T-helper 17 cell (primary cell): ENCODE measurements at places on chromosomes 13 and 19.
A peak's percentile ranks its signal among the peaks of the same experiment; 100 is the strongest.

DNA sequence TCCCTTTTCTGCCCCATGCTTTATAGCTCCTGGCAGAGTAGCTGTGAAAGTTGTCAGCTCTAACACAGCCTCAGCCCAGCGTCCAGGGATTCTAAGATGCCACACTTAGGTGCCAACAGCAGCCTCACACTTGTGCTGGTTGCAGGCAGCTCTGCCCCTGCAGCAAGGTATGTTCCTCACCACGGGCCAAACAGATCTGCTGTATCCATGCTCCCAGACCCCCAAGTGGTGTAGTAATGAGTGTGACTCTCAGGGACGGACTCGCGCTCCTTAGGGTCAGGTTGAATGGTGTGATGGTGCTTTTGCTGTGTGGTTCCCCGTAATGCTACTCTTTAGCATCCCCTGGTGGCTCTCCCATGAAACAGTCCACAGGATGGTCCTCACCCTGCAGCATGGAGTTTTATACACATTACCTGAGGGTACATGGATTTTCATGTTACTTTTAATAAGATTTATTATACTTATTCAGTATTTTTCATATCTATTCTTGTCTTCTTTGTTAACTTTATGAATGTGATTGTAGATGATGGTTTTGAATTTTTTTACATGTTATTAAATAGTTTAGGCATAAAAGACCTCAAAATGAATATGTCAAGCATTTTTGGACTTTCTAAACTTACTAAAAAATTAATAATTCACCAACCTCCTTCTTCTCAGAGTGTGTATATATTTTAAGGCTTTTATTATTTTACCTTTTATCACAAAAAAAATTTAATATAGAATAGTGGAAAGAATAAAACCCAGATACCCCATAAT is 232.5 kb downstream of the SLC7A1 start:
- peak; percentile 14 for DNase-seq

DNA sequence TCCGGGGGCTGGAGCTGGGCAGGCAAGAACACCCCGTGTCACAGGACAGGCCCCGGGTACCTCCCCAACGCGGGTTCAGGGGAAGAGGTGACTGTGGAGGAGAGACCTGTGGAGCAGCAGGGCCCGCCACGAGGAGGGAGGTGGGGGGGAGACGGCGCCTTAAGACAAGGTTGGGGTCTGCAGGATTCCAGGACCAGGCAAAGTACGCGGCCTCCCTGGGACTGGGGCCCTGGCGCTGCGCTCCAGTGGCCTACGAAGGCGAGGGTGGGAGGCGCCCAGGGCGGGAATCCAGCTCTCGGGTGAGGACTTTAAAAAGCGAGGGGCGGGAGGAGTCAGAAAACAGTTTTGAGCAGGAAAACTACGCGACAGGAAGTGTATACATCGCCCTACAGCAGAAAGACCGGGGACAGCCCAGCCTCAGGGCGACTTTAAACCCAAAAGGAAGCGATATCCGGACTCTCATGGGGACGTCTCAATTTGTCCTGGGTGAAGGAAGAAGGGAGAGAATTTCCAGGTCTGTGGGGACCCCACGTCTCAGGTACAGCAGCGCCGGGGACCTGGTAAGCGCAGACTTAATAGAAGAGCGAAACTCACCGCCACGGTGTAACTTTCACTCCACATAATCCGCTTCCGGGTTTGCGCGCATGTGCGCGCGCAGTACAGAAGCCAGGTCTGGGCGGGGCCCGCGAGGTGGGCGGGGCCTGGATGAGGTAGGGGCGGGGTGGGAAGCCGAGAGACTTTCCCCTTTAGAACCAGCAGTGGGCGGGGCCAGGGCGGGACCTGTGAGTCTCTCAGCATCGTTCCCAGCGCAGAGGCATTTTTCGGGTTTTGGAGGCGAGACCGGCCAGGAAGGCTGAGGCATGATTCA is at the start of gene ZNF83:
ZNF83 (minus strand) TSS at position 638 of the 868 bp plus-strand sequence.
- peak; percentile 83 for DNase-seq

GRCh38 chr13:65965501-65965900 is 1264.6 kb downstream of the PCDH9 start:
- no peak for DNase-seq

DNA sequence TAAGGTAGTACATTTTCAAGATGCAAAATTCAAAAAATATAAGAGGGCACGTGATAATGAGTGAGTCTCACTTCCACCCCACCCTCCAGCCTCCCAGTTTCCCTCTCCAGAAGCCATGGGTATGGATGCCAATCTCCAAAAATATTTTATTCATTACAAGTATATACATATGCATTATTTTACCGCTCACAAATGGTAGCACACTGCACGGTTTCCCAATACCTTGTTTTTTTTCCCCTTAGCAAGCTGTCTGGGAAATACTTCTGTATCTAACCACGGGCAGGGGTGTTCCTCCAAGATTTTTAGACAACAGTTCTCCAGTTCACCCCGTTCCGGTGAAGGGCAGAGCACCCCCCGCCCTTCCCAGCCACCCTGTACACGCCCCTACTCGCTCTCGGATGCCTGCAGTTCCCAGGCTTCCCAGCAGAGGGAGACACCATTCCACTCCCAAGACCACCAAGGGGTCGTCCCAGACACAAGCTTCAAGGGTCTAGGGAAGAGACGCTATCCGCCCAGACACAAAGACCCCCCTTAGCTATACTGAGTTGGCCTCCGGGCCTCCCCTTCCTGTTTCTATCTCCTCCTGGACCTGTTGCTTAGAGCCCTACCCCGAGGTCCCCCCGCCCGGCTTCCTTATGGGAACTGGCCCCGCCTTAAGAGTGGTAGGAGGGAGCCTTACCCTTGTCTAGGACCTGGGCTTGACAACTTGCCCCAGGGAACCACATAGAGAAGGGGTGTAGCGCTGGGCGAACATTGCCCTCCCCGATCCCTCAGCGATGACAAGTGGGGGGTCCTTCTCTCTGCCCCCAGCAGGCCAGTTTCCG is 1.1 kb upstream of the FXYD3 start:
- DNase-seq, result peak; percentile 59

- DNase-seq, result no peak
These were observed 45.8 kb downstream of the GGACT start for GRCh38 chr13:100542826-100543156.

- no peak for DNase-seq
These were observed 60.3 kb upstream of the CLDN10 start for GRCh38 chr13:95492044-95492801.

GRCh38 chr19:50720921-50721381 is 1.3 kb upstream of the SHANK1 start:
- DNase-seq, result no peak

GRCh38 chr13:51283371-51283770 is 56.1 kb upstream of the SERPINE3 start:
- DNase-seq, result no peak

DNA sequence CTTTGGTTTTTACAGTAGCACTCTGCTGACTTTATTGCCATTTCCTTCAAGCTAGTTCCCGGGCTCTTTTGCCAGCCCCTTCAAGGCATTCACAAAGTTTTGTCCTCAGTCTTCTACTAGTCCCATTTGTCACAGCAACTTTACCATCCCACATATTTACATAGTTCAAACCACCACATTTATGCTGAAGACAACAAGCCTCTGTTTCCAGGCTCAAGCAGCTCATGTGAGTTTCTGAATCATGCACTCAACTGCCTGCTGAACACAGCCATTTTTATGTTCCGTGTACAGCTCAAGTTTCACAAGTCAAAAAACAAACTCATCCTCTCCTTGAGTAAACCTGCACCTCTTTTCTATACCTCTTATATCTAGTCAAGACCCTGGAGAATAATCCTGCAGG is 977.0 kb upstream of the SLC10A2 start:
- DNase-seq, result no peak

DNA sequence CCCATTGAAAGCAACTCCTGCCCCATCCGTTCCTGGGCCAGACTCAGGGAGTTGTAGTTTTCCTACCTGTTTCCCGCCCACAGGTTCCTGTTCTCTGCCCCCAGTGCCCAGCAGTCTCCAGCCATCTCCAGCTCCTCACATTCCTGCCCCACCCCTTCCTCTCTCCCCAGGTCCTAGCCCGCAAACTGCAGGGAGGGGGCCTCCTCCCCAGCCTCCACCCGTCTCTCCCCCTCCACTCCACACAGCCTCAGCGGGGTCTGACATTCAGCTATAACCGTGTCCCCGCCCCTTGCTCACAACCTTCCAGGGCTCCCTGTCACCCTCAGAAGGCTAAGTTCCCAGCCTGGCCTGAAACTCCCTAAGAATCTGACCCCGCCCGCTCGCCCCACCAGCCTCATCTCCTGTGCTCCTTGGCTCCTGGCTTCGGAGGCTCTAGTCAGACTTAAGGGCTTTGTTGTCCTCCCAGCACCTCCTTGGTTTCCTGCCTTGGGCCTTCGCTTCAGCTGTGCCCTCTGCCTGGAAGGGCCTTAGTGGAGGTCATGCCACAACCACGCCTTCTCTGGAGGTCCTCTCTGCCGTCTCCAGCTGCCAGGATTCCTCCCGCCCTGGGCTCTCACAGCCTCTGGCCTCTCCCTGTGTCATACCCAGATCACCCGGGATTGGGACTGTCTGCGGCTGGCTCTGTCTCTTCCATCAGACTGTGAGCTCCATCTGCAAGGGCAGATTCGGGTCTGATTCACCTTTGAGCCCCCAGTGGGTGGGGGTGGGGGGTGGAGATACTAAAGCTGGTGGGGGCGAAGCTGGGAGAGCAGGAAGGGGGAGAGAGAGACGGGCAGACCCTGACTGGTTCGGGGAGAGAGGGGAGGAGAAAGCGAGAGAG is 5.1 kb upstream of the SPACA6 start:
- no peak for DNase-seq

- DNase-seq, result no peak
These were observed 321.6 kb downstream of the NDFIP2 start for GRCh38 chr13:79802389-79803085.
